ENCODE measurements at places on chromosomes 5 and 9.

GRCh38 chr5:139884144-139884543, 88.5 kb downstream of the PSD2 start:
- no peak for DNase-seq

DNA sequence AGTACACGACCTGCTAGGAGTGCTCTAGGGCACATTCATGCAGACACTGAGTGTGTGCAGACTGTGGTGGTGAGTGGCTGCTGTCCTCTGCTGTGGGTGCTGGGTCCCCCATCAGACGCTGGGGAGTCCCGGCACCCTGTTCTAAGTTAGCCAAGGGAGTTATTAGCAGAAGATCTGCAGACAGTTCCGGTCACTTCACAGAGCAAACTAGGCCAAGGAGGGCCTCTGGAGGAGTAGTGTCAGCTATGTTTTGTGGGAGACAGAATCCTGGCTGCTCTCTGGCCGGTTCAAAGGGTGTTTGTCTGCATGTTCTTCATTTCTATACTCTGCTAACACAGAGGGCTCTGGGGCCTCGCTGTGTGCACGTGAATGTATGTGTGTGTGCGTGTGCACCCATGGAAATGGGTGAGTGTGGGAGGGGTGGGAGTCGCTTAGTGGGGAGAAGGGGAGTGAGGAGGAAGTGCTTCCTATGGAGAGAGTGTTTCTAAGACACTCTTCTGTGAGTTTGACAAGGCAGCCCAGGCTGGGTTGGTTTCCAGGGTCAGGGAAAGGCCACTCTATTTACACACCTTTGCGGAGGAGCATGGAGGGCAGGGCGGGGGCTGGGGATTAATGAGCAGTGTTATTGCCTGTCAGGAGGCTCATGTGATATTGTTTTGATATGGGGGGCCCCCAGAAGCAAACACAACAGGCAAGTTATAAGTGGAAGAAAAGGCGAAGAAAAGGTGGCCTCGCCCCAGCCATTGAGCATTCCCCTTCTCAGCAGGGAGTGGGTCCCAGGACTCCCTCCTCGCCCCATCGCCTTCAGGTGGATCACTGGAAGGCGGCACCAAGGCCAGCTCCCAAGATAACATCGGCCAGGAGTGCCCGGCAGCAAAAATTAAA, 68.9 kb downstream of the MACROH2A1 start:
- DNase-seq, result no peak

- no peak for DNase-seq
Observed at GRCh38 chr5:125409234-125409860, 662.9 kb upstream of the ZNF608 start.

GRCh38 chr9:99403371-99403770, 181.3 kb downstream of the SEC61B start:
- DNase-seq, result no peak

DNA sequence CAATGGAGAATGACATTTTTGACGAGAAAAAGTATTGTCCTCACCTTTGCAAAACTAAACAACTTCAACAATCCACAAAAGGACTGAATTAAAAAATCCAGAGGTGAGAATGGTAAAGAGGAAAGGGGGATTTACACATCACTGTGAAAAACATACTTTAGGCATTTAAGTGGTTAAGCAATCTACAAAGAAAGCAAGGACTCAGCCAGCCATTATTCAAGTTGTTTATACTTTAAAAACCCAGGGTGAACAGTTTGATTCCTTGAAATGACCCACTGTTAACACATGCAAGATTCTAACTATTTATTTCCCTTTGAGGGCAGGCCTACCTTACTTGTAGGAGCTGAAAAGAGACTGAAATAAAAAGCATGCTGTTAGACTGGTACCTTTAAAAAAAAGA, 29.3 kb downstream of the TUT7 start:
- DNase-seq, result no peak

- DNase-seq, result no peak
Observed at GRCh38 chr5:32842813-32843530, 131.9 kb downstream of the NPR3 start.

DNA sequence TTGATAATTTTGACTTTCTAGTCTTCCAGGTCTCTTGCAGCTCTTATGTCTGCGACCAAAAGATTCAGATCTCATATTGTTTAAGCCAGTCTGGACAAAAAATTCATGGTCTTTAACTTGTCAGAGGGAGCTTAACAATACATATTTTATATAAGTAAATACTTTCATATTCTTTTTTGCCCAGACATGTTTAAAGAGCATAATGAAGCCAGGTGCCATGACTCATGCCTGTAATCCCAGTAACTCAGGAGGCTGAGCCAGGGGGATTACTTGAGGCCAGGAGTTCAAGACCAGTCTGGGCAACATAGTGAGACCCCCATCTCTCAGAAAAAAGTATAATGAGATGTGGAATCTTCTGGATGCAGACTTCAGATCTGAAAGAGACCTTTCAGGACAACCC, 69.8 kb downstream of the JMY start:
- no peak for DNase-seq

DNA sequence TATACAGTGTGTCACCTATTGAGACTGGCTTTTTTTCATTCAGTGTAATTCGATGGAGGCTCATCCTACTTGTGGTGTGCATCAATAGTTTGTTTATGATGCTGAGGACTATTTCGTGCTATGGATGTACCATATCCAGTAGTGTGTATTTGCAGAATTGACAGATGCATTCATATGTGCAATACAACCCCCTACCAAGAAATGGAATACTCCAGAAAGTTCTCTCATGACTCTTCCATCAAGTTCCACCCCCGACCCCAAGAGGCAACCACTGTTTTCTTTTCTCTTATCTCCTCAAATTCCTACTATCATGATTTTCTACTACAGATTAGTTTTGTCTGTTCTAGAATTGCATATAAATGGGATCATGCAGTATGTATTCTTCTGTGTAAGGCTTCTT, 21.9 kb downstream of the FBXO10 start:
- no peak for DNase-seq

DNA sequence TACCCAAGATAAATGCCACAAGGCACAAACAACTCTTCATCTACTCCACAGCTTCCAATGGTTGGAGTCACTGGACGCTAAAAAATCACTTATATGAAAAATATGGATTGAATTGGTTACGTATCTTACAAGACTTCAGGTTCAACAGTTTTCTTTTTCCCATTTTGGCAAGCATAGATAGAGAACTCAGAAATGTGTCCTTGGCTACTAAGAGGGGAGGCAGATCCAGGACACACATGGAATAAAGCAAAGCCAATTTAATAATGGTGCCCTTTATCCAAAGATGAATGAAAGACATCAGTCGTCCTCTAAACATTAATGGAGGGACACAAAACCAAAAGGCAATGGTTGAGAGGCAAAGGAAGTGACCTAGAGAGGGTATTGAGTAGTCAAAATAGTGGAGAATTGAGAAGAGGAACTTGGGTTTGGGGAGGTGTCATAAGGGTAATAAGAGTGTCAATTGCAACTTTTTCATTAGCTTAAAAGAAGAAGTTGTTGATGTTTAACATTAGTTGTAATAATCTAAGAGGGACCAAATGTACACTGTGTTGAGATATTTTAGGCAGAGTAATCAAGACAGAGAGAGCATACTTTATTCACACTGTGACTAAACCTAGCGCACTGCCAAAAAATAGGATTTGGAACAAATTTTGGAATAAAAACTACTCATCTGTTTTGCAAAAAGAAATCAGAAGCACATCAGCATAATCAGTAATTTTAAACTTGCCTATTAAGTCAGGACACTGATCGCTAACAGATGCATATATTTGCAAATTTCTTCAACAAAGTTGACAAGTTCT, 308.2 kb downstream of the ARL15 start:
- DNase-seq, result no peak

GRCh38 chr5:401146-402034, 41.6 kb upstream of the EXOC3 start:
- DNase-seq, result no peak

GRCh38 chr5:131814990-131815389, 18.2 kb upstream of the FNIP1 start:
- no peak for DNase-seq

GRCh38 chr5:59266410-59266809, 627.1 kb downstream of the PDE4D start:
- DNase-seq, result no peak

DNA sequence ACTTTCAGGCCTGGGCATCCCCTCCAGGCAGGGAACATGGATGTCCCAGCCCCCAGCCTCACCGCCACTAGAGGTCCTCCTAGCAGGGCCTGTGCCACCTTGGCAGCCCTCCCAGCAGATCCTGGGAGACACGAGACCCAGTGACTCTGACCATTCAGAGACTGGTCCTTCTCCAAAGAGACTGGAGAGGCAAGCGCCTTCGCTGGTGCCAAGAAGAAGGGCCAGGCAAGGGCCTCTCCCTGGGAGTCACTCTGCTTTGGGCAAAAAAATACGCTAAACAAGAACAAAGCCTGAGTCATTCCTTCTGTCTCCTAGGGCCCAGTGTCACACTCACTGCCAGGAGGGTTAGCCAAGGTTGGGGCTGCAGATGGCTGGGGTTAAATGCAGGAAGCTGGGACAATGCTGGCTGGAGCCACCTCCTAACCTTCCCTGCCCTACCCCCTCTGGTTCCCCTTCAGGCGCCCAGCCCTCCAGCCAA, 35.3 kb upstream of the SMIM23 start:
- no peak for DNase-seq

DNA sequence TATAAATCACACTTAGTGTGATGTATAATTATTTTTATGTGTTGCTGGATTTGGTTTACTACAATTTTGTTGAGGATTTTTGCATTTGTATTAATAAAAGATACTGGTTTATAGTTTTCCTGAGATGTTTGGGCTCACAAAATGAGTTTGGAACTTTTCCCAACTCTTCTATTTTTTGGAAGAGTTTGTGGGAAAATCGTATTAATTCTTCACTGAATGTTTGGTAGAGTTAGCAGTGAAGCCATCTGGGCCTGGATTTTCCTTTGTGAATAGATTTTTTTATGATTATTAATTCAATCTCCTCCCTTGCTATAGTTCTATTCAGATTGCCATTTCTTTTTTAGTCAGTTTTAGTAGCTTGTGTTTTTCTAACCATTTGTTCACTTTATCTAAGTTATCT, 201.7 kb upstream of the NFIL3 start:
- DNase-seq, result no peak

DNA sequence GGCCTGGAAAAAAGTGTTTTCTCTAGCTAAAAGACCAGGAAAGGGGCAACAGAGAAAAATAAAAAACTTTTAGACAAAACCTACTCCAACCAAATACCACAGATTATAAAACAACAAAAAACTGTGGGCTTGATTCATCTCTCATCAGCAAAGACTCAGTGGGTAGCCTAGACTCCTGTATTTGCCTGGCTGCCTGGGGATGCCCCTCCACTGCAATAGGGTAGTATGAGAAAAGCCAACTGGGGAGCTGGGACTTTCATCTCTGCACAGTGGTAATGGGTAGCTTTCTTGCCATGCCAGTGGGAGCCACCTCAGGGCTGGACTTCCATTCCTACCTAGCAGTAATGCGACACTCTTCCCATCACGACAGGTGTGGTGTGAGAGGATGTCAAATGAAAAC, 7.5 kb downstream of the ZNF484 start:
- no peak for DNase-seq

GRCh38 chr5:180815293-180815917, 12.8 kb upstream of the MGAT1 start:
- no peak for DNase-seq
